ENCODE measurements at places on chromosomes 7 and 10. TPM values are rescaled to one million over a fixed set of nuclear protein-coding genes. Genes with fewer than 3 reads are reported as not detected.

The CDHR1 gene
- not detected for total RNA-seq

The RNF32 gene
- total RNA-seq, result 2.3 TPM

The CALY gene
- not detected for total RNA-seq

The FKBP9 gene
- total RNA-seq, result not detected

The NEUROG3 gene
- total RNA-seq, result not detected

The SP4 gene
- total RNA-seq, result 8.9 TPM

The CLRN3 gene
- not detected for total RNA-seq

The DOCK1 gene
- not detected for total RNA-seq

The ACTR3C gene
- 0.48 TPM for total RNA-seq

The NEUROD6 gene
- not detected for total RNA-seq

The CREB5 gene
- 52.1 TPM for total RNA-seq

The BLOC1S2 gene
- total RNA-seq, result 121 TPM

The HIBADH gene
- 36.4 TPM for total RNA-seq

The NSUN6 gene
- 29.0 TPM for total RNA-seq

The SFXN4 gene
- total RNA-seq, result 48.2 TPM

The TRPV5 gene
- total RNA-seq, result not detected

The BCAP29 gene
- total RNA-seq, result 38.7 TPM

The C10orf53 gene
- not detected for total RNA-seq

The AKR1C4 gene
- not detected for total RNA-seq

The GOLGA7B gene
- total RNA-seq, result not detected

The CACNB2 gene
- total RNA-seq, result not detected

The FZD8 gene
- total RNA-seq, result 0.52 TPM

The ZDHHC4 gene
- total RNA-seq, result 48.4 TPM

The SNX13 gene
- total RNA-seq, result 59.7 TPM

The PMS2 gene
- total RNA-seq, result 32.0 TPM

The CPXM2 gene
- total RNA-seq, result not detected

The BLNK gene
- 51.7 TPM for total RNA-seq

The CYP26C1 gene
- 0.30 TPM for total RNA-seq

The KCNIP2 gene
- 0.61 TPM for total RNA-seq

The PNLIPRP2 gene
- not detected for total RNA-seq

The TEX47 gene
- total RNA-seq, result not detected

The AGR3 gene
- total RNA-seq, result not detected

The IFIT1B gene
- 0.78 TPM for total RNA-seq

The TAS2R3 gene
- 1.0 TPM for total RNA-seq

The ATOH7 gene
- not detected for total RNA-seq

The CCL24 gene
- total RNA-seq, result not detected

The COBL gene
- total RNA-seq, result not detected

The CPA2 gene
- total RNA-seq, result not detected

The ZNF736 gene
- total RNA-seq, result 82.3 TPM

The ZSCAN25 gene
- 12.3 TPM for total RNA-seq

The VGF gene
- total RNA-seq, result 1.4 TPM

The PNLIPRP3 gene
- total RNA-seq, result not detected

The MAGI2 gene
- total RNA-seq, result 0.93 TPM

The AQP1 gene
- 0.82 TPM for total RNA-seq

The CEP55 gene
- total RNA-seq, result 16.5 TPM

The AHCYL2 gene
- 6.6 TPM for total RNA-seq

The AOAH gene
- total RNA-seq, result not detected

The SLC18A3 gene
- total RNA-seq, result not detected

The PGAM2 gene
- 1.9 TPM for total RNA-seq

The LAMB1 gene
- total RNA-seq, result not detected

The HPS6 gene
- 7.1 TPM for total RNA-seq

The CALML5 gene
- total RNA-seq, result not detected

The TMEM168 gene
- total RNA-seq, result 27.4 TPM

The FAM25G gene
- not detected for total RNA-seq

The DEPP1 gene
- total RNA-seq, result not detected

The RGS10 gene
- total RNA-seq, result 54.5 TPM
